Fibroblast of lung (primary cell): ENCODE measurements at places on chromosomes 2 and 18. TPM values are rescaled to one million over a fixed set of nuclear protein-coding genes. Genes with fewer than 3 reads are reported as not detected.

Gene CNGA3
- total RNA-seq = under 0.01 TPM in 2 replicates

Gene RIT2
- total RNA-seq = not detected in 2 replicates

Gene STON1
- total RNA-seq = 12.1 and 16.7 TPM in 2 replicates

Gene FOXI3
- not detected in 2 replicates for total RNA-seq

DNA sequence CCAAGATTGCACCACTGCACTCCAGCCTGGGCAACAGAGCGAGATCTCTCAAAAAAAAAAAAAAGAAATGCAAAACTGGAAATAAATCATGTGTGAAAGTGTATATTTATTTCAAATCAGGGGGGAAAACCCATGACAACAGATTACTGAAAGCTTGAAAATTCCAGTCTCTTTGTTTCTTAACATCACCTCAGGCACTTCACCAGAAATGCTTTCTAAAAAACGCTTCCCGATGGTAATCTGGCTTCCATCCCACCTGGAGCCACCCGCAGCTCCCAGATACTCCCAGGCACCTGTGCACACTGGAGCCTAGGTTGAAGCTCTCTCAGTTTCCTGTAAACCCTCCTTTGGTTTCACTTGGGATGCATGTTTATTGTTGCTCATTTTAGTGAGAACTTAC, 7.2 kb upstream of the ITGB6 start:
- no peaks in the 10 kb centered on the region for H3K36me3 ChIP-seq
- no peaks in the 10 kb centered on the region for H3K27me3 ChIP-seq
- peaks cover 30% of the 10 kb centered on the region for H3K4me1 ChIP-seq
- DNase-seq = no peak
- no peak overlapping the region for H3K4me3 ChIP-seq

- H3K27me3 ChIP-seq = no peaks in the 10 kb centered on the region
- DNase-seq = no peak
- no peak overlapping the region for H3K27ac ChIP-seq
- no peak overlapping the region for H3K4me3 ChIP-seq
- no peaks in the 10 kb centered on the region for H3K36me3 ChIP-seq
Measured at GRCh38 chr2:133680343-133681049, 112.2 kb upstream of the NCKAP5 start.

DNA sequence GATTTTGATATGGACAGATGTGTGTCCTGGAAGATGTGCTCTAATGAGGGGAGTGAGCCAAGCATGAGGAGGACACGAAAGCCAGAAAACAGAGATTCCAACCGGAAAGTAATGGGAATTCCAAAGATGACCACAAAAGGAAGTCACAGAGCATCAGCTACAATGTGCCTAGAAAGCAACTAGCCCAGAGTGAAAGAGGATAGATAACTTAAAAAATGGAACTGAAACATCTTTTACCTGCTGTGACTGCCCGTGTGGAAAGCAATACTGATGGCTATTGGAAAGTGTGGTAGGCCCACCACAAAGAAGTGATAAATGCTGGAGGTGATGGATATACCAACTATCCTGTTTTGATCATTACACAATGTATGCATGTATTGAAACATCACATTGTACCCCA, 21.6 kb downstream of the DNMT3A start:
- no peak overlapping the region for H3K4me3 ChIP-seq
- H3K27ac ChIP-seq = no peak overlapping the region
- no peak for DNase-seq
- no peaks in the 10 kb centered on the region for H3K27me3 ChIP-seq
- H3K4me1 ChIP-seq = peaks cover 3% of the 10 kb centered on the region

- H3K36me3 ChIP-seq = no peaks in the 10 kb centered on the region
- H3K27me3 ChIP-seq = no peaks in the 10 kb centered on the region
- no peaks in the 10 kb centered on the region for H3K4me1 ChIP-seq
- no peak overlapping the region for H3K4me3 ChIP-seq
- H3K27ac ChIP-seq = no peak overlapping the region
Measured at GRCh38 chr18:5142859-5143258, 54.2 kb downstream of the AKAIN1 start.

DNA sequence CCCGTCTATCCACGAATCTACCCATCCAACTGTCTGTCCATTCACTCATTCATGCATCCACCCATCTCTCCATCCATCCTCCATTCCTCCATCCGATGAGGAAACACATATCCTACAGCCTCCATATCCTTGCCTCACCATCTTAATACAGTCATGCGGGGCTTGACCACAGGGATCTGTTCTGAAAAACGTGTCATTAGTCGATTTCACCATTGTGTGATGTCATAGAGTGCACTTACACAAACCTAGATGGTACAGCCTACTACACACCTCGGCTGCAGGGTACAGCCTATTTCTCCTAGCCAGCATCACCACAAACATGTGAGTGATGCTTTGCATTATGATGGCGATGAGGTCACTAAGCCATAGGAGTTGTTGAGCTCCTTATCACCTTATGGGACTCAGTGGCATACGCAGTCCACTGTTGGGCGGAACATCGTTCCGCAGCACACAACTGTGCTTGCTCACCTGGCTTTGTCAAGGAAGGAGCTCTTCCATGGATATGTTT, 1.9 kb upstream of the NT5DC4 start:
- H3K27ac ChIP-seq = no peak overlapping the region
- H3K36me3 ChIP-seq = no peaks in the 10 kb centered on the region

GRCh38 chr2:189848276-189848675, 64.0 kb downstream of the PMS1 start:
- no peaks in the 10 kb centered on the region for H3K4me1 ChIP-seq
- no peaks in the 10 kb centered on the region for H3K27me3 ChIP-seq
- no peaks in the 10 kb centered on the region for H3K36me3 ChIP-seq
- DNase-seq = peak; percentile 63
- H3K4me3 ChIP-seq = no peak overlapping the region
- no peak overlapping the region for H3K27ac ChIP-seq

DNA sequence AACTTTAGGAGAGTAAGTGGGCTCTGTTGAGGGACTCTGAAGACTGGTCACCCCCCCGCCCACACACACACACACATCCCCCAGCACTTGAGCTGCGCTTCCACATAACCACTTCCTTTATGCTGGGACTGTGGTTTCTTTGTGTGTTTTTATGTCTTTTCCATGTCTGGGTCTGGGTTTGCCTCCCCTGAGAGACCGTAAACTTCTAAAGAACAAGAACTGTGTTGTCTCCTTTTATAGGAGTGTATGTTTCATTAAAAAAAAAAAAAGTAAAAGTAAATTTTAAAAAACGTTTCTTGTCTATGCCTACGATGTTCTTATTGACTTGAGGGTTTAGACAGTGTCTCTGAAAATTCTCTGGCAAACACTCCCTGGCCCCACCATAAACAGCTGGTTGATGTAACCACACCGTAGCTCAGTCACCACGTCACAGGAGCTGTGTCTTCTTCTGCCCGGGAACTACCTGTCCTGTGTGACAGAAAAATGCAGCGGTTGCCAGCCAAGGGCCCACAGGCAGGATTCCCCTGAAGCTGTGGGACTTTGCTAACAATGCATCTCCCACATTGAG, 68.0 kb downstream of the KLHL29 start:
- H3K27me3 ChIP-seq = no peaks in the 10 kb centered on the region
- H3K36me3 ChIP-seq = no peaks in the 10 kb centered on the region
- H3K4me3 ChIP-seq = no peak overlapping the region
- H3K27ac ChIP-seq = no peak overlapping the region

- H3K36me3 ChIP-seq = no peaks in the 10 kb centered on the region
- H3K4me1 ChIP-seq = no peaks in the 10 kb centered on the region
Measured at GRCh38 chr2:144703852-144704708, 184.2 kb upstream of the ZEB2 start.

DNA sequence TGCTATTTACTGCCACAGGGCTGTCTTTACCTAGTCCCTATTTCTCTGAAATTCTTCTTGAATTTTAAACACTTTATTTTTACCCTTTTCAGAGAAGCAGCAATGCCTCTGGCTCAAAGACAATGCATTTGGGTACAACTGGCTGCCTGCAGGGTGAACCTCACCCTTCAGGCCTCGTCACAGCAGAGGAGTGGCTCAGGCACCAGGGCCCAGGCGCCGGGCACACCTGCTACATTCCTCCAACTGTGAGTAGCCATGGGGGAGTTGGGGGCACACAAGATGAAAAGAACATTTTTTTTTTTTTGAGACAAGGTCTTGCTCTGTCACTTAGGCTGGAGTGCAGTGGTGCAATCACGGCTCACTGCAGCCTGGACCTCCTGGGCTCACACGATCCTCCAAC, 74.9 kb upstream of the KCNE4 start:
- DNase-seq = no peak
- H3K4me1 ChIP-seq = peaks cover under 1% of the 10 kb centered on the region
- no peak overlapping the region for H3K27ac ChIP-seq
- no peaks in the 10 kb centered on the region for H3K27me3 ChIP-seq

- no peaks in the 10 kb centered on the region for H3K27me3 ChIP-seq
- no peaks in the 10 kb centered on the region for H3K36me3 ChIP-seq
- DNase-seq = peak; percentile 30
- no peak overlapping the region for H3K27ac ChIP-seq
Measured at GRCh38 chr2:62042944-62043343, 137.5 kb downstream of the COMMD1 start.

DNA sequence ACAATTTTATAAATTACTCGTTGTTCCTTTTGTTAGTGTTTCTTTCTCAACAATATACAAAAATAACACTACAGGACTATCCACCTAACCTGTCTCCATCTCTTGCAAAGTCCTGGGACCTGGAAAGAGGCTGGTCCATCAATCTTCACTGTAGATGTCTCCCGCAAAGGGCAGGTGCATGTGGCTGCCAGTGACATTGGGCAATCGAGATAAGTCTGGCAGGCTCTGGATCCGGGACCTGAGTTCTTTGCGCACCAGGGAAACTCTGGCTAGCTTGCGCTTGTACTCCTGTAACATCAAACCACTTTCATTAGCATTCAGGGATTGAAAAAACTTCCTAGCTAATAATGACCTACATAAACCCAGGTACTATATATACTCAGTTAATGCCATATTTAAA, 20.5 kb downstream of the RMP24 start:
- H3K4me1 ChIP-seq = no peaks in the 10 kb centered on the region
- no peaks in the 10 kb centered on the region for H3K36me3 ChIP-seq
- H3K27ac ChIP-seq = no peak overlapping the region
- H3K27me3 ChIP-seq = no peaks in the 10 kb centered on the region
- no peak for DNase-seq
- no peak overlapping the region for H3K4me3 ChIP-seq

- H3K27ac ChIP-seq = no peak overlapping the region
- no peaks in the 10 kb centered on the region for H3K27me3 ChIP-seq
- no peak for DNase-seq
- no peak overlapping the region for H3K4me3 ChIP-seq
- H3K36me3 ChIP-seq = no peaks in the 10 kb centered on the region
Measured at GRCh38 chr2:95392730-95393455, 9.6 kb upstream of the FAHD2A start.

GRCh38 chr2:227057060-227057459, 106.9 kb downstream of the COL4A4 start:
- DNase-seq = no peak
- no peaks in the 10 kb centered on the region for H3K36me3 ChIP-seq
- no peak overlapping the region for H3K4me3 ChIP-seq
- no peaks in the 10 kb centered on the region for H3K4me1 ChIP-seq
- H3K27ac ChIP-seq = no peak overlapping the region

GRCh38 chr2:8929128-8929527, 74.4 kb downstream of the MBOAT2 start:
- H3K27ac ChIP-seq = no peak overlapping the region
- H3K4me1 ChIP-seq = no peaks in the 10 kb centered on the region
- no peaks in the 10 kb centered on the region for H3K27me3 ChIP-seq
- DNase-seq = no peak
